Vagina (tissue), 2 donors: ENCODE measurements at places on chromosomes 4 and X. TPM values are rescaled to one million over a fixed set of nuclear protein-coding genes. Genes with fewer than 3 reads are reported as not detected.

DNA sequence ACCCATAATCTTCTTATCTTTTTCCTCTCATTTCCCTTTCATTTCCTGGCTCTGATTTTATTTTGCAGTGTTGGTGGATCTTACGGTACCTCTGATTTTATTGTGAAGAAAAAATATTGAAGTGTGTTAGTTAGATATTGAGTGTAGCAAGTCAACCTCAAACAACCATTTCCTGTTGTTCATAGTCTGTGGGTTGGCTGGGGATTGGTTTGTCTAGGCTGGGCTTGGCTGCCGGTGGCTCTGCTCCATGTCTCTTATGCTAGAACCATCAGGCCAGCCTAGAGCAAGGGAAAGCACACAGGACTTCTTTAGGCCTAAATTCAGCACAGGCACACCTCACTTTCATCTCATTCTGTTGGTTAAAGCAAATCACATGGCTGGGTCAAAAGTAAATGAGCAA is 383.1 kb upstream of the LCORL start:
- no peak for DNase-seq
- H3K4me3 ChIP-seq = no peak overlapping the region
- H3K4me1 ChIP-seq = no peaks in the 10 kb centered on the region
- no peak overlapping the region for H3K27ac ChIP-seq
- no peaks in the 10 kb centered on the region for H3K27me3 ChIP-seq

Gene ERCC6L
- 0.74 TPM for total RNA-seq

DNA sequence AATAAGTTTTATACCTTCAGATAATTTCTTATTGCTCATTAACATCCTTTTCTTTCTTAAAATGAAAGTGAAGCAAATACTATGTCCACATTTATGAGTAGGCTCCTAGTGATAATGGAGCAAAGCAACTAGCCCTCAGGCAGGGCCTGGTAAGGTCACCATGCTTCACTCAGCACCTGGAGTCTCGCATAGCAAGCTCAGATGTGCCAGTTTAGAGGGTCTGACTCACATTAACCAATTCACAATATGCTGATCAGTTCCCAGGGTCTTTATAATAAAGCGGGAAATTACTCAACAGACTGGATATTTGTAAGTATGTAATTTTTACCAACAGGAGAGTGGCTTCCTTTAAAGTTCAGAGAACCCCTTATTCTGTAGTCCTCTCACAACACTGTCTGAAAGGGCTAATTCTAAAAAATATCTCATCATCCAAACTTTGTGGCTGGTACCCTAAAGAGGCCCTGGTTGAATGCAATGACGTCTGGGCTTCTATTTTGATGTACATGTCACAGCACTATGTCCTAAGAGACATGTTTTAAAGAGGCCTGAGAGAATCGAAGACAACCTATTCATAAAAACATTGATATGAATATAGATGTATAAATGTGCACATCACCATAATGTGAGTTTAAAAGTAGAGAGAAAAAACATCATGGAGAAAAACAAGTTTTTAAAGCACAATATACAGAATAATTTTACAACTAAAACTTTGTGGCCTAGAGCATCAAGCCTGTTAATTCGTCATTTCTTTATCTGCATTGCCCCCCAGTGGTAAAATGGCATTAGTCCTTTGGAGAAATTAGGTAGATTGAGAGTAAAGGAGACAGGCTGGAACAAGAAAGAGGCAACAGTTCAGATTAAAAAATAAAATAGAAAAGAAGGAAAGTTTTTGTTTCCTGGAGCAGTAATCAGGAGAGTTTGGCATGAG is 44.3 kb downstream of the IL21 start:
- no peak overlapping the region for H3K27ac ChIP-seq
- DNase-seq = no peak
- no peaks in the 10 kb centered on the region for H3K27me3 ChIP-seq
- no peak overlapping the region for H3K4me3 ChIP-seq

Gene ETDB
- not detected for total RNA-seq

DNA sequence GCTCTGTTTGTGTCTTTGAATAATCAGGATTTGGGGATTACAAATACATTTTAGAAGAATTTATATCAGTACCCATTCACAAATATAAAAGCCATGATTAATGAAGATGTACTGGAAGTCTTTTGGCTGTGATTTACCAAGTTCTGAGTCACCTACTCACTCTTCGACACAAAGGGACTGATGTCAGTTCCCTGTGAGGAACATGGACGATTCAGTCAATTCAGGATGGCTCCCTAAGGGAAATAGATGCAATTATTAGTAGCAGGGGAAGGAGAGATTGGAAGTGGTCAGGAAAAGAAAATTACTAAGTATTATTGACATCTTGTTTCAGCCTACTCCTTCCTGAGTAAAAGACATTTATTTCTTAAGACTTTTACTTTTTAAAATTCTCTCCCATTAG is 550.7 kb upstream of the SLIT2 start:
- no peak for DNase-seq
- no peak overlapping the region for H3K4me3 ChIP-seq
- H3K36me3 ChIP-seq = no peaks in the 10 kb centered on the region
- no peaks in the 10 kb centered on the region for H3K27me3 ChIP-seq
- no peak overlapping the region for H3K27ac ChIP-seq

GRCh38 chr4:63894161-63894560 is 515.1 kb downstream of the TECRL start:
- no peak overlapping the region for H3K4me3 ChIP-seq
- H3K36me3 ChIP-seq = no peaks in the 10 kb centered on the region
- no peaks in the 10 kb centered on the region for H3K27me3 ChIP-seq
- H3K4me1 ChIP-seq = no peaks in the 10 kb centered on the region

DNA sequence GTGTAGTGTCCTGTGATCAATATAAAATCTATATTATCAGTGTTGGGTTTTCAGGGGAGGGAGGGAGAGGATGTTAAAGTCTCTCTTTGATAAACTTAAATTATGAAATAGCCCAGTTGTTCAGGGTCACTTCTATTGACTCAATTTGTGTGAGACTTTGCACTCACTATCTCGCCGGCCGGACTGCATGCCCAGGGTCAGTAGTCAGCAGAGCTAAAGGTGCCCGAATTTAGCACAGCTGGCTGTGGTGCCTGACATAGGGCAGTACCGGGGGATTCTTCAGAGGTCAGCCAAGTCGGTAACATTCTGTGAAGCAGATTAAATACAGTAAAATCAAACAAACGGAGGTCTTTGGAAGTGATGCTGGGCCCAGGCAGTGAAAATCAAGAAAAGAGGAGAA is 19.2 kb downstream of the GABRQ start:
- no peaks in the 10 kb centered on the region for H3K4me1 ChIP-seq
- no peak for DNase-seq
- no peaks in the 10 kb centered on the region for H3K36me3 ChIP-seq

- no peak for DNase-seq
- H3K36me3 ChIP-seq = no peaks in the 10 kb centered on the region
- no peaks in the 10 kb centered on the region for H3K27me3 ChIP-seq
- H3K4me1 ChIP-seq = no peaks in the 10 kb centered on the region
- no peak overlapping the region for H3K27ac ChIP-seq
- no peak overlapping the region for H3K4me3 ChIP-seq
Observed at GRCh38 chrX:52015794-52016193, 53.2 kb downstream of the MAGED4B start.

Gene GAGE2A
- total RNA-seq = not detected

DNA sequence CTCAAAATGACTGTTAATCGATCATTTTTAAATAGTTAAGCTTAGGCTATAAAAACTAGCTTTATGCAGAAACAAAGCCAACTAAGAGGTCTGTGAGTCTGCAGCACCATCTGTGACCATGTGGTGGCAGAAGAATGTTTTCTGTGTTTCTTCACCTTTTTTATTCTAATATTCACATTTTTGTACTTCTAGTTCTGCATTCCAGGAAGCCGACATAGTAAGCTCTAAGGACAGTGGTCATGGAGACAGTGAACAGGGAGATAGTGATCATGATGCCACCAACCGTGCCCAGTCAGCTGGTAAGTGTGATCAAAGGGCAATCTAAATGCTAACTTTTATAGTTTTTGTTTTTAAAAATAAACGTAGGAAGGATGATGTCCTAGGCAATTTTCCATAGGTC is 5.6 kb downstream of the PCDH10 start:
- peaks cover 29% of the 10 kb centered on the region for H3K4me1 ChIP-seq
- DNase-seq = no peak
- peaks cover 10% of the 10 kb centered on the region for H3K27me3 ChIP-seq
- no peak overlapping the region for H3K27ac ChIP-seq
- no peaks in the 10 kb centered on the region for H3K36me3 ChIP-seq

DNA sequence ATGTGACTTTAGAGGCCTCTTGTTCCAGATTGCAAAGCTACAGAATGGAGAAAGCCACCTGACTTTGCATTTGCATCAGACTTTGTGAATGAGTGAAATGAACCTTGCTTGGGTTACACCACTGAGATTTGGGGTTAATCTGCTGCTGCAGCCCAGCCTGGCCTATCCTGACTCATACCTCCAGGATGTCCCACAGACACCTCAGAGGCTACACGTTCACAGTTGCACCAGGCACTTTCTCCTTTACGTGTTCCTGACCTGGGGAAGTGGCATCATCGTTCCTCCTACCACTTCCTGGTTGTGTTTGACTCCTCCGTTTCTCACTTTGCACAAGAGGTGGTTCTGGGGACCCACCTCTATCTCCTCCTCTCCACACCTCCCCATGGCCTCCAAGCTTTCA is 9.2 kb upstream of the SORCS2 start:
- no peaks in the 10 kb centered on the region for H3K36me3 ChIP-seq
- H3K27ac ChIP-seq = no peak overlapping the region
- no peak for DNase-seq
- no peaks in the 10 kb centered on the region for H3K4me1 ChIP-seq
- H3K27me3 ChIP-seq = no peaks in the 10 kb centered on the region

GRCh38 chr4:182320580-182320979 is 77.4 kb downstream of the TENM3 start:
- no peaks in the 10 kb centered on the region for H3K36me3 ChIP-seq
- H3K27ac ChIP-seq = no peak overlapping the region
- DNase-seq = no peak
- H3K4me1 ChIP-seq = no peaks in the 10 kb centered on the region
- no peak overlapping the region for H3K4me3 ChIP-seq

DNA sequence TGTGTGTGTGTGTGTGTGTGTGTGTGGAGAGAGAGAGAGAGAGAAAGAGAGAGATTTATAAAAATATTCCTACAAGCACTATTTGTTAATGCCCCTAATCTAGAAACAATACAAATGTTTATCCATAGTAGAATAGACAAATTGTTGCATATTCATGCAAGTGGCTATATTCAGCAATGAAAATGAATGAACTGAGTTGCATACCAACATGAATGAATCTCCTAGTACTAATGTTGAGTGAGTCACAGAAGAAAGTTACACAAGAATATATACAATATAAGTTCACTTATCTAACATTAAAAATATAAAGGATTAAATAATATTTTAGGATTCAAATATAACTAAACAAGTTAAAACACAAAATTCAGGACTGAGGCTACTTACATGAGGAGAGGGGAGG is 456.8 kb upstream of the AMOT start:
- H3K4me1 ChIP-seq = no peaks in the 10 kb centered on the region
- no peaks in the 10 kb centered on the region for H3K36me3 ChIP-seq
- no peak overlapping the region for H3K4me3 ChIP-seq
- DNase-seq = no peak
- H3K27ac ChIP-seq = no peak overlapping the region

Gene FGA
- not detected for total RNA-seq

GRCh38 chrX:77622233-77622632 is 163.8 kb downstream of the ATRX start:
- no peak overlapping the region for H3K4me3 ChIP-seq
- H3K27me3 ChIP-seq = no peaks in the 10 kb centered on the region
- no peaks in the 10 kb centered on the region for H3K36me3 ChIP-seq
- H3K4me1 ChIP-seq = no peaks in the 10 kb centered on the region
- H3K27ac ChIP-seq = no peak overlapping the region

GRCh38 chr4:147629783-147630730 is 12.9 kb downstream of the TMEM184C start:
- DNase-seq = no peak
- no peaks in the 10 kb centered on the region for H3K27me3 ChIP-seq
- peaks cover 60% of the 10 kb centered on the region for H3K36me3 ChIP-seq
- H3K4me1 ChIP-seq = no peaks in the 10 kb centered on the region

Gene SPANXA1
- total RNA-seq = not detected

Gene TMEM271
- total RNA-seq = 0.25 TPM

GRCh38 chr4:25100021-25100555 is 60.2 kb downstream of the SEPSECS start:
- no peaks in the 10 kb centered on the region for H3K27me3 ChIP-seq
- peaks cover 16% of the 10 kb centered on the region for H3K4me1 ChIP-seq
- no peak overlapping the region for H3K4me3 ChIP-seq
- H3K36me3 ChIP-seq = no peaks in the 10 kb centered on the region
- DNase-seq = no peak

GRCh38 chr4:48778431-48779094 is 1.5 kb downstream of the FRYL start:
- H3K4me1 ChIP-seq = peaks cover 49% of the 10 kb centered on the region
- H3K36me3 ChIP-seq = no peaks in the 10 kb centered on the region
- H3K4me3 ChIP-seq = peak overlapping the region; percentile 84
- no peak for DNase-seq
- H3K27me3 ChIP-seq = no peaks in the 10 kb centered on the region
- peak overlapping the region; percentile 99 for H3K27ac ChIP-seq

DNA sequence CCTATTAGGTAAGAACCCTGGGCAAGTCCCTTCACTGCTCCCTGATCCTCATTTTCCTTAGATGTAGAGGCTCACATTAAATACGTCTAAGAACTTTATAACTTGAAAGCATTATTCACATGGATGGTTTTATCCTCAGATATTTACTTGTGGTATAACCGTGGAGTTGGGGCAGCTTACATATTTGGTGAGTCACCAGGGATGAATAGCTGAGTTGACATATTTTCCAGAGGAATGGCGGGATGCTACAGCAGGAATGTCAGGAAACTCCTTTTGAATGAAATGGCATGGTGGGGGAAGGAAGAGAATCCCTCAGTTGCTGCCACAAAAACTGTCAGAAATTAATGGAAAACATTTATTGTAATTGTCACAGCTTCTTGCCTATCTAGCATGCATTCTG is 165.3 kb upstream of the RPS6KA3 start:
- no peaks in the 10 kb centered on the region for H3K4me1 ChIP-seq
- H3K4me3 ChIP-seq = no peak overlapping the region
- no peak for DNase-seq
- no peaks in the 10 kb centered on the region for H3K36me3 ChIP-seq

DNA sequence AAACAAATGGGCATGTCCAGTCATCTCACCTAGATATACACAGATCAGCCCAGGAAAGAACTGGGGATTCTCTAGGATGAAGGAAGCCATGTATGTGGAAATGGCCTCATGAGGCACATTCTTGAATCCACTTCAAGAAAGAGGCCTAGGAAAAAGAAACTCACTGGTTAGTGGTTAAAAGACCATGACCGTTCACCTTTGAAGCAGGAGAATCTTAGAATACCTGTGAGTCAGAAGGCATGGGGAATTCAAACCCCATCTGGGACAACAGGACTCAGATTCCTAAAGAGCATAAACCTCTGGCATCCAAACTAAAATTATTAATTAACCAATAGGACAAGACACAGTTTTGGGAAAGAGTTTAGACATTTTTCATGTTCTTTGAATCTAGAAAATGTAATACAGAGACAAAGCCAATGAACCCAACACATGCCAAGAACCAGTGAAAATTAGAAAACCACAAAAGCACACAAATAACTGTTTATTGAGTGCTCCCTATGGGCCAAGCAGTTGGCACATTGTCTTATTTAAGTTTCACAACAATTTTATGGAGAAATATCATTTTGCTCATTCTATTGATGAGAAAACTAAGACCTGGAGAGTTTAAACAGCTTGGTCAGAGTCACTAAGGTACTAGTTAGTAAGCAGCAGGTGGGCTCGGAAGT is 97.5 kb downstream of the NPNT start:
- H3K4me1 ChIP-seq = peaks cover 12% of the 10 kb centered on the region
- no peaks in the 10 kb centered on the region for H3K27me3 ChIP-seq
- no peak for DNase-seq
- no peak overlapping the region for H3K4me3 ChIP-seq
- no peak overlapping the region for H3K27ac ChIP-seq
